ENCODE measurements at places on chromosomes 2 and 18.

DNA sequence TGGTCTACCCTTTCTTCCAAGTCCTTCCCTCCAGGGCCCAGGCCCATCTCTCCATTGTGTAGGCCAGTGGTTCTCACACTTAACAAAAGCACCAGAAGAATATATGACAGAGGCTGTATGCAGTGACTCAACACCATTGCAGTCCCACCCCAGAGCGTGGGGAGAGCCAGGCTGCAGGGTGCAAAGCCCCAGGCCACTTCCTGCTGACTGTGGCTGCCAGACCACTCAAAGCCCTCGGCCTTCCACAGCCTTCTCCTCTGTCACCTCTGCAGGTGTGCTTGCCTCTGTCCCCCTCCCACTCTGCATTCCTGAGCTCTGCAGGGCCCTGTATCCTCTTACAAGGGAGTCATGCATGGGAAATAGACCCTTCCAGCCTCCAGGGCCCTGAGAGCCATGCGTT, 40.4 kb upstream of the ARHGEF4 start:
- DNase-seq = no peak

- no peak for DNase-seq
Observed at GRCh38 chr2:84823229-84823628, 57.7 kb downstream of the TRABD2A start.

DNA sequence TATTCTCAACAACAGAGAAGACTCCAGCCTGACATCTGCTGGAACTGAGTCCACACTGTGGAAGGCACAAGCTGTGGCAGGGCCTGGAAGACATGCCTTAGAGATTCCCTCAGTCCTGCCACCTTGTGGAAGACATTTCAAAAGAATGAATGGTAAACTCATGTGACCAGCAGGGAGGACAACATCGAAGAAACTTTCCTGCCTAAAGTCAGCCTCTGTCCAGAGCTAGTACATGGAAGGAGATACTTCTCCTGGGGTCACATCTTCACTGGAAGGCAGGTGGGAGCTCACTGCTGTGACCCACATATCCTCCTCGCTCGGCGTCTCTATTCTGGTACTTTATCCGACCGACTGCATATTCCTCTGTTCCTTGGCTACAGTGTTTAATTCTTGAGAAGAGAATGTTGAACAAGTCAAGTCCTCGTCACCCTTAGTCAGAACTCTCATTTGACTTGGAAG, 59.5 kb downstream of the PUM2 start:
- peak; percentile 46 for DNase-seq

DNA sequence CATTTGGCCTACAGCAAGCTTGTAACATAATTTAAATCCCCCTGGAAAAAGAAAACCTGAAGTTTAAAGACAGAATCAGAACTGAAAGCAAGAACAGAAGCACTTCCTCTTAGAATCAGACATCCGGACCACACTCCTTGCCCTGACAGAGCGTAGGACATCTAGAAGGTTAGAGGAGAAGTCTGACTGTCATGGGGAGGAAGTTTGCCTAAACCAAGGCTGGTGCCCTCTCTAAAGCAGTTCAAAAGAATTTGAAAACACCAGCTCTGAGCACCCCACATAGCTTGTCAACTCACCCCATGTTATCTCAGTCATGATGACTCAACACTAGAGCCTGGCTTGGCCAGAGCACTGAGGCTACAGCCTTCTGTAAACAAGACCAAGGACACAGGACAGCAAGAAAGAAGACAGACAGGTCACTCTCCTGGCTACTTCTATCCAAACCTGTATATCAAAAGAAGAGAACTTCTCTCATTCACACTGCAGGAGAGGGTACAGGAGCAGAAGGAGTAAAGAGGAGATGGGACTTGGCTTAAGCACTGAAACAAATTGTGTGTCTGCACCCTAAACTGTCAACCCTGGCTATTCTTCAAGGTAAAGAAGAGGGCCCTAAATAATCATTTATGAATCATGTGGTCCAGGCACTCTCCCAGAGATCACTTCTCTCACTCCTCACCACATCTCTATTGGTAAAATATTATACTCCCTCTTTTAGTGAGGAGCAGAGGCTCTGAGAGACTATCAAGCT, 198.6 kb downstream of the MEMO1 start:
- DNase-seq = peak; percentile 24

DNA sequence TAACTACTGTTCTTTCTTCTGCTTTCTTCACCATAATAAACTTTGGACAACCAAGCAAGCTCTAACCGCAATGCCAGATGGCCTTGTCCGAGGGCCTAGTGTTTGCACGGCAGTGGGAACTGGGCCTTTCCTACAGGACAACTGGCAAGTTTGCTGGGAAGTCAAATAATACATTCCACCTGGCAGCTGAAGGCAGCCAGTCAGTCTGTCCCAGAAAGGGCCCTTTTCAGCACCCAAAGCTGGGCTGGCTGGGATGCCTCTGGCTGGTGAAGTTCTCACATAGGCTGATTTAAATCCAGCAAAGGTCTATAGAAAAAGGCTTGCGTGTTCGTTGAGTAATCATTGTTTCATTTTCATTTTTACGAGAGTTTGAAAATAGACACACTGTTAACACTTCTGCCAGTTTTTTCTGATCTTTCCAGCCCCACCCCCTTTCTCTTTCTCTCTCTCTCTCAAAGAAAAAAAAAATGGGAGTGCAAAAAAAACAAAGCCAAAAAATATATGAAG, 110.0 kb upstream of the EPAS1 start:
- peak; percentile 65 for DNase-seq

DNA sequence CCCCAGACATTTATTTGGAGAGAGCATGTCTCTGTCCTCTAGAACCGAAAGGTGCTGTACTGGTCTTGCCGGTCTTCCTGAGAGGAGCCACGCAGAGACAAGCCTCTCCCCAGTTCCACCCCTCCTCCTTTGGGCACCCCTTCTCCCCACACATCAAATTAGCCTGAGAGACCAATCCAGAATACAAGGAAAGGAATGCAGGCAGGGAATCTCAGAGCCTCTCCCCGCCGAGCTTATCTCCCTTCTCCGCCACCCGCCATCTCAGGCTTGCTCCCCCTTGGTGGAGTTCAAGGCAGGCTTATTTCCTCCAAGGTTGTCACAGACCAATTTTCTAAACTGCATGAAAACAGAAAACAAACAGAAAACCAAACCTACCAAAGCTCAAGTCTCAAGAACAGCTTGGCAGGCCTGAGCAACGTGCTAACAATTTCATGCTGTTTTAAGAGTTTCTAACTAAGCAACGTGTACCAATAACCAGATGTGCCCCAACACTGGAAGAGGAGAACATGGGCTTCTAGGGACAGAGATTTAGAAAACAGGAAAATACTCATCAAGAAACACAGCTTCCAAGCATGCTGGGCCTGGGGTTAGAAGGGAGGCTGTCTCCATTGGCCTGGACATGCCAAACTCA, 124.5 kb upstream of the PKDCC start:
- DNase-seq = no peak

DNA sequence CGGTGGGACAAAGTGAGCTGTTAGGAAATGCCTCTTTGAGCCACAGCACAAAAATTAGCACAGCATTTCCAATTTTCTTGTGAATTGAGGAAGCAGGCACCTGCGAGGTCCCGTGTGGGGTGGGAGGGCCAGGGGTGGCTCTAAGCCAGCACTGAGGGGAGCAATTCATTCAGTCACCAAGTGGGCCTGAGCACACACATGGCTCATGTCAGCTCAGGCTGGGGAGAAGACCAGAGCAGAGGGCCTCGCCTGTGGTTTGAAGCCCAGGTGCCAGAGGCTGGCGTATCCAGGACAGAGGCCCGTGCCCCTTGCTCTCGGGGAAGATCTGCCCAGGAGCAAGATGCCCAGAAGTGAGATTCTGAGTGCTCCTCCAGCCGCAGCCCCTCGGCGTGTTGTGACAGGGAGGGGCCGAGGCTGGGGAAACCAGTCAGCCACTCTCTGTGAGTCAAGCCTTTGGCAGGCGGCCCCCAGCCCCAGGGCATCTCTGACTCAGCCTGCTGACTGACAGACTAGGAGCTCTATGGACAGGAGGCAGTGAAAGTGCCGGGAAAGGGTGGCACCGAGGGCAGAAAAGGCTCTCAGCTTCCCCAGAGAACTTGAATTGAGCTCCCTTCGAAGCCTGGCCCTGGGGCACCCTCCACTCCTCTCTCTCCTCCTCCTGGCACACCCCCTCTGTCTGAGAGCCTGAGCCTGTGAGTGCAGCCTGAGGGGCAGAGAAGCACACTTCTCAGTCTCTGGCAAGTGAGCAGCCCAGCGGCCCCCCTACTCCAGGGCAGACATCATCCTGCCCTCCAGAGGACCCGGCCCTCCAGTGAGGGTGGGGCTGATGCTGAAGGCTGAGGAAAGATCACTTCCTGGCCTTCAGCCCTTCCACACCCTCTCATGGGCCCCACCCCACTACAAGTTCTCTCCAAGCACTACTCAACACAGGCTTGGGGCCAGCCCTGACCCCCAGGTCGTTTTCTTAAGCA, 32.3 kb downstream of the CYP26B1 start:
- DNase-seq = no peak

DNA sequence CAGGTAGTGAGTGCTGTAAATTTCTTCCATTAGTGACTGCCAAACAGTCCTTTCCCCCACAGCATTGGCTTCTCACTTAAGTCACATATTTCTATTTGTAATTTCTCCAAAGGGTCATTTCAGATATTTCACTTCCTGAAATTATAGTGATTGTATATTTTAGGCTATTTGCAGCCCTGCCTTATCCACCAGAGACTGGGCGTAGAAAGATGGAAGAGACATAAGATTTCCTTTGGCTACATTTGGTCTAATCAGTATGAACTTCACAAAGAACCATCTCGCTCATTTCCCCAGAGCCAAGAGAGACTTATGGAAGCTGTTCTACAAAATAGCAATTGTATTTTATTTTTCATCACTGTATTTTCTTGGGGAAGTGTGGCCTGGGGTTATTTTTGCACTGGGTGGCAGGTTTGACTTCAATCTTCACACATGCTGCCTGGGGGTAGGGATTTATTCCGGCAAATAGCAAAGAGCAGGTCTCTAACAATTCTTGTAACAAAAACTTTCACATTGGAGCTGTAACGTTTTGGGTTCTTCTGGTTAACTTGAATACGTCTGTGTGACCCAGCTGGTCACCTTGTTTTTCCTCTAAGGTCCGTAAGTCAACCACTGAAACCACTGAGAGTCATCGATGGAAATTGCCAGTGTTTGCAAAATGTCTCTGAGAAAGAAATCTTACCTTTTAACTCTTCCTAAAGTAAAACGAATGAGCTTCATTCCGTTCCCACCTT, 170.6 kb upstream of the SERPINE2 start:
- DNase-seq = no peak

- DNase-seq = peak; percentile 65
Observed at GRCh38 chr2:88692187-88692586, 714 bp downstream of the RPIA start.

- DNase-seq = no peak
Observed at GRCh38 chr2:128595763-128596395, 277.2 kb upstream of the HS6ST1 start.

- peak; percentile 52 for DNase-seq
Observed at GRCh38 chr2:64913357-64913869, 75.8 kb upstream of the SLC1A4 start.

DNA sequence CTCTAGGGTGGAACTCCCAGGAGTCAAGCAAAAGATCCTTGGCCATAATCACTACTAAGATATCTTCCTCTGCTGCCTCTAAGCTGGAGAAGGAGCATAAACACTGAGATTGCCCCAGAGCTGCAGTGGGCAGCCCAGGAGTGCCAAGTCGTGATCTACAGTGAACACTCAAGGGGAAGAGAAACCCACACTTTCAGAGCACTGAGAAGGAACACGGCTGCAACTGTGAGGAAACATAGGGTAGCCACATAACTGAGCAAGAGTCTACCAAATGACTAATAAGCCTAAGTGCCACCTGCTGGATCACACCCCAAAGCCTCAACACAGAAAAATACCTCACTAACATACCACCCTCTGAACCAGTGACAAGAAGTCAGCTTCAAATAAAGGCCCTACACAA, 79.6 kb upstream of the RAB12 start:
- no peak for DNase-seq

DNA sequence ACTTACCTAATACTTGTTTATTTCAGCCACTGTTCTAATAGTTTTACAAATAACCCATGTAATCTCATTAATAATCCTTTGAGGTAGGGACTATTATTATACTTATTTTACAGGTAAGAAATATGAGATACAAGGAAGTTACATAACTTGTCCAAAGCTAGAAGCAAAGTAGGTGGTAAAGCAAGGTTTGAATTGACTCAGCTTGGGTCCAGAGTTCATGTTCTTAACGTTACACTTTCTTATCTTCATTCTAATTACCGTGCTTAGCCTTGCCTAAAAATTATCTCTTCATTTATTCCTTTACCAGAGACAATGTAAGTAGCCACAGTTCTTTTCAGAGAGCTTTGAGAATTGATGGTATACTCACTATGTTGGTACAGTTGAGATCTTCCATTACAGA, 743.6 kb downstream of the KCNJ3 start:
- DNase-seq = no peak

DNA sequence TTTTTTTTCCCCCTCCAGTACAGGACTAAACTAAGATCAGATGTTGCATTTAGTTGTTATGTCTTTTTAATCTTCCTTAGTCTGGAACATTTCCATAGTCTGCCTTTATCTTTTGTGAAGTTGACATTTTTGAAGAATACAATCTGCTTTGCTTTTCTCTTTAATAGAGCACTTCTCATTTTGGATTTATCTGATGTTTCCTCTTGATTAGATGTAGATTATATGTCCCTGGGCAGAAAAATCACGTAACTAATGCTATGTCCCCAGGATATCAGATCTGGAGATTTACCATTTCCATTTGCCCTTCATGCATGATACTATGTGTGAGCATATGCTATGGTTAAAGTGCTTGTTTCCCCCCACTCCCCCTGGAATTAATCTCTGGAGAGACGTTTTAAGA, 6.2 kb downstream of the ZNF638 start:
- DNase-seq = no peak

GRCh38 chr2:58968885-58969284, 727.8 kb upstream of the FANCL start:
- DNase-seq = no peak

DNA sequence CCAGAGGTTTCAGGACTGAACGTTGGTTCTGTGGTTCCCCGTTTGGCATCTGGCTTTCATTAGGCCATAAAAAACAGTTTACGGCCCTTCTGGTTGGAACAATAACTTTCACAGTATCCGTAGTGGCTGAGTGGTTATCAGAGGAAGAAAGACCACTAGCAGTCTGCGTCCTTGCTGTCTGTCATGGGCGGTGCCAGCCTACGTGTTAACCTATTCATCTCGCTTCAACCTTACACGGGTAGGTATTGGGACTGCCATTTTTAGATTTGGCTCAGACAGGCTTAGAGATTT, 42.6 kb upstream of the ROCK2 start:
- no peak for DNase-seq

DNA sequence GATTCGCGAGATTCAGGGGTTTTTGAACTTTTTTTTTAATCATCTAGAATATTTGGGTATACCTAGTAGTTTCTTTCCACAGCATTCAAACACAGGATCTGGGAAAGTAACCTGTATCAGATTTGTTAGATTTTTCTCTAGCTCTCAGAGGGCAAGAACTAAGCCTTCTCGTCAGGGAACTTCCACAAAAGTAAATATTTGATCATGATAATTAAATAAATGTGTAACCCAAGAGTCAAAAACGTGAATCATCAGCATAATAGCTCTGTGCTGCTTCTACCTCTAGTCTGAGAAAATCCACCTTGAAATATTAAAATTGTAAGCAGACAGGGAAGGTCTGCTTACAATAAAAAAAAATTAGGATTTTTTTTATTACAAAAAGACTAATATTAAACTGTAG, 225.7 kb upstream of the SPOPL start:
- no peak for DNase-seq
